Immature natural killer cell (primary cell): ENCODE measurements at places on chromosomes 3 and 15. TPM values are rescaled to one million over a fixed set of nuclear protein-coding genes. Genes with fewer than 3 reads are reported as not detected.

The C3orf49 gene
- not detected for polyA plus RNA-seq

- no peaks in the 10 kb centered on the region for H3K27me3 ChIP-seq
- H3K27ac ChIP-seq = no peak overlapping the region
- H3K4me3 ChIP-seq = no peak overlapping the region
- DNase-seq = no peak
- H3K4me1 ChIP-seq = no peaks in the 10 kb centered on the region
Measured at GRCh38 chr3:65344444-65344843, 656.6 kb upstream of the ADAMTS9 start.

DNA sequence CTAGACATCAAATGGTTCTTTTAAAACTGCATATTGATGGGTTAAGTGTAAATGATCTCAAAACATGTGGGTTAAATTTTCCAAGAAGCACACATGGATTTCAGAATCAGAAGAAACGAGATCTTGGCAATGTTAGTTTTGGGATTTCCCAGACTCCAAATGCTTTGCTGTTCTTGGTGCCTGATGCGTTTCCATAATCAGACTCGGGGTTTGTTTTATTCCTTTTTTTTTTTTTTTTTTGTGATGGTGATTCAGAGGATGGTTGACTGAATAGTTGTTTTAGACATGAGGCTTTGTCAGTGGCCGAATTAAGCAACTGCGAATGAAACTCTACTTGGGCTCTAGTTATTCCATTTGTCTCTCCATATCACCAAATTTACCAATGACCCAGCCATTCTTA is 52.2 kb upstream of the FAM98B start:
- no peak overlapping the region for H3K27ac ChIP-seq
- DNase-seq = no peak
- H3K36me3 ChIP-seq = no peaks in the 10 kb centered on the region
- peaks cover 5% of the 10 kb centered on the region for H3K27me3 ChIP-seq

The STRA6 gene
- not detected for polyA plus RNA-seq

DNA sequence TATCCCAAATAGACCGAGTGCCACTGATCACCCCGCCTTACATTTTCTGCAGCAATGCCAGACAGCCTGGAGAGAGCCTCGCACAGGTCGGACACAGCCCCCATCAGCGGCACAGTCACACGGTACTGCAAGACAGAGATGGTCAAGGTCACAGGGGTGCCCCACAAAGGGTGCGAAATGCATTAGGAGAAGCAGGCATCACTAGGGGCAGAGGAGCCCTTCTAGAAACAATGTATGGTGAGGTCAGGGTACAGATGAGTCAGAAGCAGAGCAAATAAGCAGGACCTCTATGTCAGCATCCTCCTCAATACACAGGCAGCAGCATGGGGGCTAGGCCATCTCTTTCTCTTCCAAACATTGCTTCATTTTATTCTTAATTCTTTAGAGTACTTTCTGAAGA is 21.5 kb upstream of the C3orf62 start:
- H3K27ac ChIP-seq = no peak overlapping the region
- H3K4me1 ChIP-seq = no peaks in the 10 kb centered on the region
- H3K4me3 ChIP-seq = no peak overlapping the region
- DNase-seq = no peak
- peaks cover 9% of the 10 kb centered on the region for H3K36me3 ChIP-seq
- H3K27me3 ChIP-seq = peaks cover 3% of the 10 kb centered on the region

DNA sequence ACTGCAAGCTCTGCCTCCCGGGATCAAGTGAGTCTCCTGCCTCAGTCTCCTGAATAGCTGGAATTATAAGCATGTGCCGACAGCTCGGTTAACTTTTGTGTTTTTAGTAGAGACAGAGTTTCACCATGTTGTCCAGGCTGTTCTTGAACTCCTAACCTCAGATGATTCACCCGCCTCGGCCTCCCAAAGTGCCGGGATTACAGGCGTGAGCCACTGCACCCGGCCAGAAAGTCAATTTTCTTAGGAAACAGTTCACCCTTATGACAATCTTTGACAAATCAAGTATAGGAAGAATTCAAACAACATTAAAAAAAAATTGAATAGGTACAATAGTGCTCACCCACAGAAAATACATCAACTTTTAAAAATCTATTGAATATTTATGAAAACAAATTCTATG is 23.6 kb upstream of the DUT start:
- no peaks in the 10 kb centered on the region for H3K4me1 ChIP-seq
- H3K4me3 ChIP-seq = no peak overlapping the region
- no peak for DNase-seq
- H3K27ac ChIP-seq = no peak overlapping the region
- no peaks in the 10 kb centered on the region for H3K36me3 ChIP-seq
- no peaks in the 10 kb centered on the region for H3K27me3 ChIP-seq

- no peak for DNase-seq
- H3K27me3 ChIP-seq = no peaks in the 10 kb centered on the region
- no peak overlapping the region for H3K27ac ChIP-seq
- no peak overlapping the region for H3K4me3 ChIP-seq
Measured at GRCh38 chr3:128269796-128270195, 116.5 kb downstream of the EEFSEC start.

GRCh38 chr15:81901319-81901718 is 144.5 kb downstream of the MEX3B start:
- H3K4me1 ChIP-seq = no peaks in the 10 kb centered on the region
- H3K27me3 ChIP-seq = peaks cover 2% of the 10 kb centered on the region
- no peak for DNase-seq
- H3K4me3 ChIP-seq = no peak overlapping the region
- H3K36me3 ChIP-seq = no peaks in the 10 kb centered on the region
- H3K27ac ChIP-seq = no peak overlapping the region

GRCh38 chr3:194617827-194618226 is 15.4 kb downstream of the TMEM44 start:
- no peaks in the 10 kb centered on the region for H3K36me3 ChIP-seq
- H3K27me3 ChIP-seq = peaks cover 2% of the 10 kb centered on the region
- no peaks in the 10 kb centered on the region for H3K4me1 ChIP-seq
- no peak overlapping the region for H3K27ac ChIP-seq
- no peak for DNase-seq

DNA sequence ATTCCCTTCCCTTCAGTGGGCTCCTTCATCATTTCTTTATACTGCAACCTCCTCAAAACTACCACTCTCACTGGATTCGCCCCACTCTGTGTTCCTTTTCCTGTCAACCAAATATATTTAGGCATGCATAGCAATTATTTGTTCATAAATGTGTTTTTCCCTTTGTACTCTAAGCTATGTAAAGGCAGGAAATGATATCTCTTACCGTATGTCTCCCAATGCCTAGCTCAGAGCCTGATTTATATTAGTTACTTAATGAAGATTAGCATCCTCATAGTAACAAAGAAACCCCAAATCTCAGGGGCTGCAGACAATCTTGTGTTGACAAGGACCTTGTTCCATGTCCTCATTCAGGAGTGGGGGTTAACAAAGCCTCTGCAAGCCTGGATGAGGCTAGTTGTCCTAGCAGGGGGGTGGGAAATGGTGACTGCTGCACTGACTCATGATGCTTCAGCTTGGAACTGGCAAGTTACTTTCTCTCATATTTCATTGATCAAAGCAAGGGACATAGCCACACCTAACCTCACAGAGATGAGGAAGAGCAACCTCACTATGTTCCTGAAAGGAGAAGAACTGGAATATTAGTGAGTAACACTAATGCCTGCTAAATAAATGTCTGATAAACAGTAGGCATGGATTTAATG is 15.2 kb downstream of the PHLDB2 start:
- H3K4me1 ChIP-seq = peaks cover 56% of the 10 kb centered on the region
- H3K27ac ChIP-seq = no peak overlapping the region
- H3K27me3 ChIP-seq = no peaks in the 10 kb centered on the region
- DNase-seq = no peak
- H3K36me3 ChIP-seq = peaks cover 2% of the 10 kb centered on the region

- no peak overlapping the region for H3K27ac ChIP-seq
- H3K27me3 ChIP-seq = no peaks in the 10 kb centered on the region
- no peak for DNase-seq
- H3K36me3 ChIP-seq = no peaks in the 10 kb centered on the region
Measured at GRCh38 chr3:194592798-194593752, 40.1 kb downstream of the TMEM44 start.

- DNase-seq = no peak
- peaks cover 3% of the 10 kb centered on the region for H3K27me3 ChIP-seq
- H3K36me3 ChIP-seq = peaks cover 6% of the 10 kb centered on the region
- no peak overlapping the region for H3K27ac ChIP-seq
- no peaks in the 10 kb centered on the region for H3K4me1 ChIP-seq
Measured at GRCh38 chr15:67776600-67776999, 48.7 kb upstream of the SKOR1 start.

The ARPIN gene
- 0.23 TPM for polyA plus RNA-seq

The GOLGA6A gene
- not detected for polyA plus RNA-seq

The LMAN1L gene
- not detected for polyA plus RNA-seq

- no peak for DNase-seq
- no peaks in the 10 kb centered on the region for H3K36me3 ChIP-seq
- no peak overlapping the region for H3K4me3 ChIP-seq
- H3K4me1 ChIP-seq = peaks cover 6% of the 10 kb centered on the region
- peaks cover 11% of the 10 kb centered on the region for H3K27me3 ChIP-seq
Measured at GRCh38 chr3:38644016-38644661, 5.3 kb downstream of the SCN5A start.

The MESP1 gene
- 1.8 TPM for polyA plus RNA-seq

The LRRC15 gene
- not detected for polyA plus RNA-seq

GRCh38 chr15:30872341-30872748 is 31.4 kb upstream of the FAN1 start:
- H3K27ac ChIP-seq = no peak overlapping the region
- H3K36me3 ChIP-seq = no peaks in the 10 kb centered on the region
- H3K4me1 ChIP-seq = no peaks in the 10 kb centered on the region
- no peaks in the 10 kb centered on the region for H3K27me3 ChIP-seq

The C3orf20 gene
- polyA plus RNA-seq = not detected

DNA sequence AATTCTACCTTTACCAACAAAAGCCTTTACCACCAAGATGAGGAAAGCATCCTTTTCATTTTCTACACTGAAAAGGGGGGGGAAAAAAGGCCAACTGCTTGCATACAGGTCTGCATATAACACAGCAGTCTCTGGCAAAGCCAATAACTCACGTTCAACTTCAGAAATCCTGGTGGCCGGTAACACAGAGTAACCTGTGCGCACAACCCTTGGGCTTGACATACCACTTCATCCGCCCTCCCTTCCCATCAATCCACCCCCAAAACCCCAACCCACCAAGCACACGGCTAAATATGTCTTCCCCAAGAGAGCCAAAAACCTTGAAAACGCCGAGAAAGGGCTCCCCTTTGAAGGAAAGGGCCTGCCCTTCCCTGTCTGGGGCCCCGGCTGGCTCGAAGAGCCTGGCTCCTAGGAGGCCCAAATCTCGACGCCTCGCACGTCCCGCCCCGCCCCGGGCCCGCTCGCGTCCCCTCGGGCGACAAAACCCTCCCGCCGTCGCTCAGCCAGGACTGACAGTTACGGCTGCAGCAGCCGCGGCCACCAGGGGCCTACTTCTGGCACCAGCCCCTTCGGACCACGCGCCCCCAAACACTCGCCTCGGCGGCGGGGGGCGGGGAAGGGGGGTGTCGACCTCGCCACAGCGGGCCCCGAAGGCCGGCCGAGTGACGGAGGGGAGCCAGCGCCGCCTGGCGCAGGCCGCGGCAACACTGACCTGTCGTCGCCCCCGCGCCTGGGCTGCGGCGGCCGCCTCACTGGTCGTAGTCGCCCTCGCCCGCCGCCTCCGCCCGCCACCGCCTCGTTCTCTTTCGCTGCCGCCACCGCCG is 835 bp downstream of the UBE3A start:
- no peaks in the 10 kb centered on the region for H3K27me3 ChIP-seq
- peak overlapping the region; percentile 91 for H3K4me3 ChIP-seq
- H3K27ac ChIP-seq = peak overlapping the region; percentile 89
- peaks cover 57% of the 10 kb centered on the region for H3K4me1 ChIP-seq
- peak; percentile 68 for DNase-seq

DNA sequence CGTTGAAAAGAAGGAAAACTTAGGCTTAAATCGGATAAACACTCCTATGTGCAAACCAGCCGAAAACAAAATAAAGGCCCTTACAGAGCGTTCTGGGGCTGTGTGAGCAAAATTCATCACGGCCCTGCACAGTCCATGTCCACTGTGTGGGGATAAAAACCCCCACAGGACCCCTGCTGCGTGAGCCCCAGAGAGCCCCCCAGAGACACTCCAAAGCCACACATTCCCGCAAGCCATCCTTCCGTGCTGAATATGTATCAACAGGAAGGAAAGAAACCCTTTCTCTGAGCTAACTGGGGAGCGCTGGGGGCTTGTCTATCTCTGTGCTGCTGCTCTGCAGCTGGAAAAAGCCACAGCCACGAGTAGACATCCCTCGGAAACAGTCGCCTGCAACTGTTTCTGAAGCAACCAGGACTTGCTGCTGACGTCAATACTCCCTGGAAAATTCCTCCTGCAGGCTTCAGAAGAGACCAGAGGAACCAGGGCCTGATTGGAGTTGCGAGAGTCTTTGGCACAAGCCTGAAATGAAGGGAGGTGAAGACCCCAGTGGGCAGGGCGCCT is 72.7 kb downstream of the NUP210 start:
- peaks cover 32% of the 10 kb centered on the region for H3K36me3 ChIP-seq
- H3K27ac ChIP-seq = peak overlapping the region; percentile 67
- H3K27me3 ChIP-seq = peaks cover 17% of the 10 kb centered on the region
- H3K4me1 ChIP-seq = peaks cover 53% of the 10 kb centered on the region
- DNase-seq = no peak

- H3K36me3 ChIP-seq = no peaks in the 10 kb centered on the region
- H3K4me1 ChIP-seq = peaks cover 37% of the 10 kb centered on the region
- no peak overlapping the region for H3K27ac ChIP-seq
- no peak overlapping the region for H3K4me3 ChIP-seq
- no peaks in the 10 kb centered on the region for H3K27me3 ChIP-seq
- no peak for DNase-seq
Measured at GRCh38 chr3:125134952-125135351, 77.6 kb downstream of the SLC12A8 start.
